ENCODE measurements at places on chromosomes 3 and 15.

DNA sequence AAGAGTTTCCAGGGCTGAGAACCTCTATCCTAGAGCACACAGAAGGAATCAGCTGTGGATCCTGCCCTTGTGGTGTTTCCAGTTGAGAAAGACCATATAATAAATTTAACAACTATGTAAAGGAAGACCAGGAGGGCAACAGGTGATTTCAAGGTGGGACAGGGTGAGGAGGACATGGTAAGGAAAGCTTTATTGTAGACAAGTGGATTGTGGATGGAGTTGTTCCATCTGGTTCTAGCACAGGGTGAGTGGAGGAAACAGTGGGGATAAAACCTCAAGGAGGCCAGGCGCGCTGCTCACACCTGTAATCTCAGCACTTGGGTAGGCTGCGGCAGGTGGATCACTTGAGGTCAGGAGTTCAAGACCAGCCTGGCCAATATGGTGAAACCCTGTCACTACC is 17.1 kb downstream of the SIAH2 start:
- no peak for DNase-seq

DNA sequence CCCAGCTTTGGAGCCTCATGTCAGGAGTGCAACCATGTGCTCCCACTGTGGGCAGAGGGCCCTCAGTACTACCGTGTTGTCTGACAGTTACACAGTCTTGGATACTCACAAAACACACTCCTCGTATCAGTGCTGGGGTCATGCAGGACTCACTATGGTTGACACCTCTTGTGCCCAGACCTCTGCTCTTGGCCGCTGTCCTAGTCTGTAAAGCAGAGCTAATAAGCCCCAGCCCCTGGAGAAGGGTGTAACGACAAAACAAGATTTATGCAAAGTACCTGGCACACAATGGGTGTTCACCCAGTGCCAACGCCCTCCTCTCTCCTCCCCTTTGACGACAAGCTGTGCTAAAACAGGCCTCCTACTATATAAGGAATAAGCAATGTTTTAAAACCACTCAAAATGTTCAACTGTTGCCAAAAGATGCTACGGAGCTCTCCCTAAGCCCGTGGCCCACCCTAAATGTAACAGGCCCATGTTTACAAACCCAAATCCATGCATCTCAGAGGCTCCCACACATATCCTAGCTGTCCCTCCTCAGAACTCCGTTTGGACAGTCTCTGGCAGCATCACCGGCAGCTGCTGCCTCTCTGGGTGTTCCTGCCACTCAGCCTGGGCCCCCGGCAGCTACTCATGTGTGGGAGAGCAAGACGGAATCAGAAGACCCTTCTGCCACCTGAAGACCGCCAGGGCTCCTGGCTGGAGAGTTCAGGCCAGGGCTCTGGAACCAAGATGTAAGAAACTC is 65.8 kb downstream of the MRPL46 start:
- DNase-seq: no peak

GRCh38 chr3:42539871-42540714 is 37.6 kb downstream of the VIPR1 start:
- peak; percentile 64 for DNase-seq

DNA sequence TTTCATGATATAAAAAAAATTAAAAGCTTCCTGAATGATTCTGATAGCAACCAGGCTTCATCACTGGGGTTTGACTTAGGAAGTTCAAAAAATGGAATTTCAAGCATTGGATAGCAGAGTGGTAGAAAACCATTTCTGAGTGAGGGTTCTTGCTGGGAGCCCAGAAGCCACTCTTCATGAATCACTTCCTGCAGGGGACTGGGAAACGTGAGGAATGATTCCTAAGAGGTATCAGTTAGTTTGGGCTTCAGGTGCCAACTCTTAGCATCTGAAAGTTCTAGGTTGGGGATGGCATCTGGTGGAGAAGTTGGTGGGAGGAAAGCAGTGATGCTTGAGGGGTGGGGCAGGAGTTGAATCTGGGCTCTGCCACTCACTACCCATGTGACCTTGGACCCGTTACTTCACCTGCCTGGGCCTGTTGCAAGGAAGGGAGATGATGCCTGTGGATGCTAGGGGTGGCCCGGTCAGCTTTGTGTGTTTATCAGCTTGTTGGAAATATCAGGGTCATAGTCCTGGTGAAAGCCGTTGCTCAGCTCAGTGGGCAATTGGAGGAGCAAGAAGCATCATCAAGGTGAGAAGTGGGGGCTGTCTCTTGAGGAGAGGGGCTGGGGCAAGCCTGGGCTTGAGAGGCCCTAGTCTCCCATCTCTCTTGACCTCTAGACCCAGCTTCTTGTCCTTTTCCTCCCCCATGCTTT is 37.0 kb upstream of the TNFAIP8L3 start:
- no peak for DNase-seq

GRCh38 chr3:163462446-163462845 is 1615.8 kb downstream of the SI start:
- DNase-seq: no peak

- no peak for DNase-seq
These were observed 61.8 kb downstream of the PCCB start for GRCh38 chr3:136311968-136312367.

- DNase-seq: peak; percentile 70
These were observed 13.4 kb downstream of the SCAMP5 start for GRCh38 chr15:75008629-75009326.

- DNase-seq: no peak
These were observed 78.8 kb downstream of the EOMES start for GRCh38 chr3:27643355-27643754.

- DNase-seq: no peak
These were observed 29.5 kb upstream of the CNBP start for GRCh38 chr3:129213238-129213637.

DNA sequence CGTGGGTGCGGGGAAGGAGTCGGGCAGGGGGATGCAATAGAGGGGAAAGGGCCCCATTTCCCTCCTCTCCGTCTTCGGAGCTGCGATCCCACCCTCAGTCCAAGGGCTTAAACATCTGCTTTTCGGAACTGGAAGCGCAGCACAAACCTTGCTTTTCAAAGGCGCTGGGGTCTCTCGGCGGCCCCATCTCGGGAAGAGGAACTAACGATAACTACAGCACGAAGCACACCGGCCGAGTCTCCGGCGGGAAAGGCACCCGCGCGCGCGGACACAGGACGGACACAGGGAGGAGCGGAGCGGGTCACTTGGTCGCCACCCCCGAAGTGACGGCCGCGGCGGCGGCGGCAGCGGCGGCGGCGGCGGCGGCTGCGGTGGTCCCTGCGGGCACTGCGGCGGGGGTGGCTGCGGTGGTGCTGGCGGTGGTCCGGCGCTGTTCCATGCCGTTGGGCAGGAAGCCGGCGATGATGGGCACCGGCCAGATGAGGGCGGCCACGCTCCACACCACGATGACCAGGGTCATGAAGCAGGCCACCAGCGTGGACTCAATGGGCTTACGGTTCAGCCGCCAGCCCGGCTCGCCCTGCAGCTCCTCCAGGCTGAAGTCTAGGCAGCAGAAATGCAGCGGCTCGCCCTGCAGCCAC is 1.1 kb downstream of the TMEM158 start:
- DNase-seq: no peak

DNA sequence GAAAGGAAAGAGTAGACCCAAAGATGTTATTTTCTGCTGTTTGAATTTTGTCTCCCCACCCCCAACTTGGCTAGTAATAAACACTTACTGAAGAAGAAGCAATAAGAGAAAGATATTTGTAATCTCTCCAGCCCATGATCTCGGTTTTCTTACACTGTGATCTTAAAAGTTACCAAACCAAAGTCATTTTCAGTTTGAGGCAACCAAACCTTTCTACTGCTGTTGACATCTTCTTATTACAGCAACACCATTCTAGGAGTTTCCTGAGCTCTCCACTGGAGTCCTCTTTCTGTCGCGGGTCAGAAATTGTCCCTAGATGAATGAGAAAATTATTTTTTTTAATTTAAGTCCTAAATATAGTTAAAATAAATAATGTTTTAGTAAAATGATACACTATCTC is 21.6 kb downstream of the CLDN18 start:
- DNase-seq: no peak

DNA sequence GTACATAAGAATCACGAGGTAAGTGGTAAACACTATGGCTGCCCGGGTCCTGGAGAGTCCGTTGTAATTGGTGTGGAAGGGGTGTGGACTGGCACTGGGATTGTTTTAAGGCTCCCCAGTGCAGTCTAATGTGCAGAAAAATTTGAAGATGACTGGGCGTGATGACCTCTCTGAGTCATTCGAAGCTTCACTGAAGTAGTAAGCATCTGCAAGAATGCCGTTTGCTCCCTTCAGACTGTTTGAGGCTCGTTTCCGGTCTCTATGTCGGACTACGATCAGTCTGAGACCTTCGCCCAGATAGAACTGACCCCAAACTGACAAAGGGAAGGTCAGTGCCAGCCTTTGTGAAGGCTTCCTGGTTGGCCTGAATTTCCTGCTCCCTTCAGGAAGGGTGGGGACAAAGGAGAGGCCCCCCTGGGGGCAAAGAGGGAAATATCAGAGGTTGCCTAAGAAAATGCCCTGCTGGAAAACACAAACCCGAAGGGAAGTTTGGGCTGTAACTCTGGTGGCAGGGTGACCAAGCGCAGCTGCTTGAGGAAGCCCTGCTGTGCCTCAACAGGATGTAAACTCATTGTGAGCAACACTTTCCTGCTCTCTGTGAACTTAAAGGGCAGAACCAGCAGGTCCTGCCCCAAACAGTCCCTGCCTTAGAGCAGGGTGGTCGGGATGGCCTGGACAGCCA is 34.6 kb downstream of the BTD start:
- DNase-seq: no peak

DNA sequence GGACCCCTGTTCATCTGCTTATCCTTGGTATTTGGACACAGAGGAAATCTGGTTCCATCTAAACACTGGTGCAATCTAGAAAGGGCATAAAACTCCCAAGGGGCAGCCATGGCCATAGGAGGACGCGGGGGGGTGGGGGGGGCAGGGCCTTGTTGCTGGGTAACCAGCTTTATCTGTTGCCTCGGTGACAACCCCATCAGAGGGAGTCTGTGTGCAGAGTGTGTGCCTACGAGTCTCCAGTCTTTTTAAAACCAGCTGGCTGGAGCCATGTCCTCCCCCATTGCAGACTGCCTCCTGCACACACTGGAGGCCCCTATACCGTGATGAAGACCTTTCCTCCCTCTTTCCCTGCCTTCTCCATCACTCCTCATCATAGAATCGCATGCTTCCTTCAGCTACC is 26.4 kb upstream of the CORO2B start:
- no peak for DNase-seq

DNA sequence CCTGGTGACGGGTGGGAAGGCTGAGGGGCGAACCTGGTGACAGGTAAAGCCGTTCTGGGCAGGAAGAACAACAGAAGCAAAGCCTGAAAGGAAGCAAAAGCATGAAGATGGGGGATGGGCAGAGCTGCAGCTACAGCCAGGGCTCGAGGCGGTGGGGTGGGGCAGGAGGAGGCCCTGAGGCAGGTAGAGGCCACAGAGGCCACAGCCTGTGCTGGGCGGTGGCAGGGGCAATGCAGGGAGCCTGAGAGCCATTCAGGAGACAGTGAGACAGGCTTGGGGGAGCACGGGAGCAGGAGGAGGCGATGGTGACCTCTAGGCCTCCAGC is 8.2 kb downstream of the PCSK6 start:
- DNase-seq: no peak

GRCh38 chr3:147367676-147368075 is 38.7 kb downstream of the ZIC4 start:
- no peak for DNase-seq

GRCh38 chr3:185537369-185537970 is 14.9 kb downstream of the LIPH start:
- no peak for DNase-seq

DNA sequence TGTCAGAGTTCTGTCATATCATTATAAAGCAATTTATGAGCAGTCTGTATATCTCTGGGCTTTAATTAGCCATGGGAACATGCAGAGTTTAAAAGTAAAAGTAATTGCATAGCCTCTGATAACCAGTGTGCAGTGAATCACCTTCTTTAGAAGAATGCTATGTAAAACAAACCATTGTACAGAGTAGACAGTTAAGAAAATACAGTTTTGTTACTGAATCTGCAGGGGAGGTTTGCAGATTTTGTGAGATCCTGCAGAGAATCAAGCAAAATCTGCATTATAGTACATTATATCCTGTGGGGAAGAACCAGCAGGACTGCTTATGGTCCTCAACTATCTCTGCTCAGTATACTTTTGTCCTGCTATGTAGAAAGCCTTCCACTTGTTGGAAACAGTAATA is 396.2 kb upstream of the NAALADL2 start:
- no peak for DNase-seq

DNA sequence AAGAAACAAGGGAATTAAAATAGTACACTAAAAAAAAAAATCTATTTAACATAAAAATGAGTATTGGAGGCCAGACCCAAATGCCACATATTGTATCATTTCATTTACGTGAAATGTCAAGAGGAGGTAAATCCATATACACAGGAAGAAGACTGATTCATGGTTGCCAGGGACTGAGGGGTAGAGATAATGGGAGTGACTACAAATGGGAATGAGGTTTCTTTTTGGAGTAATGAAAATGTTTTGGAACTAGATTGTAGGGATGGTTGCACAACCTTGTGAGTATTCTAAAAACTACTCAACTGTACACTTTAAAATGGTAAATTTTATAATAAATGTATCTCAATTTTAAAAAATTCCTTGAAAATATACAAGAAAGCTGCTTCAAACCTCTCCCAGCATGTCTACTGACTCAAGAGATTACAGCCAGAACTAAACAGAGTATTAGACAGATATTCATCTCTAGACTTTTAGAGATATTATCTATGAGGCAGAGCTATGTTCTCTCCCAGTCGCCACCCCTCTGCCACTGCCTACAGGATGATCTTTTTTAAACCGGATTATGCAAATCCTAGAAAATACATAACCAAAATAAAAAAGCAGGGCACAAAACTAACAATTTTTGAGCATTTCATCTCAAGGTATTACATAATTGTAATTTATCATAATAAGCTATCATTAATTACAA is 6.2 kb downstream of the HLTF start:
- no peak for DNase-seq

DNA sequence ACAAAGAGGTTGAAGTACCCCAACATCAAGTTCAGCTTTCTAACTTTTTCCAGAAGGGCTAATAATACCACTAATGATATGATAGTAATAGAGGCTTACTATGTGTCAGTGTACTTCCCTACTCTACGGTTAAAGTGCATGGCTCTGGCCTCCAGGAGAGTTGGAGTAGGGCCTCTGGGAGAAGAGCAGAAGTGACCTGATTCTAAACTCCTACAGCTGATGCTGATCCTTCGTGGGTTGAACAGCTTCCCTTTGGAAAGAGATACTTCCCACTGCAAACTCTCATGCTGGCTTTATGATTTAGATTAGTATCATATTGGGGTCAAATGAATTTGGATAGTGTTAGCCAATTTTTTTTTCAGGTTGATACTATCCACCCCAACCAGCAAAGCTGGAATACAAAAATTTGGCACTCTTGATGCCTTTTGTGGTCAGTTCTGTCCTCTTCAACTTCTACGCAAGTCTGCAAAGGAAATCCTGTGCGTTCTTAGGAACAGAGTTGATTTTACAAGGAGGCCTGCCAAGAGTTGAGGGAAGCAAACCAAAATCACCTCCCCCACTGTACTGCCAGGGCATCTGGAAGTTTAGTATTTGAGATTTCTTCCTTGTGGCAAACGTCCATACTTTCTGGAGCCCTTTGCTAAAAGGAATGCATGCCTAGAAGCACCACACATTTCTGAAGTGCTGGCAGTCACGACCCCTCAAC is 17.8 kb downstream of the TMEM212 start:
- DNase-seq: no peak
